ENCODE measurements at places on chromosomes 6 and 20.

GRCh38 chr20:21075471-21075870 is 30.7 kb downstream of the LINC00237 start:
- DNase-seq = no peak

DNA sequence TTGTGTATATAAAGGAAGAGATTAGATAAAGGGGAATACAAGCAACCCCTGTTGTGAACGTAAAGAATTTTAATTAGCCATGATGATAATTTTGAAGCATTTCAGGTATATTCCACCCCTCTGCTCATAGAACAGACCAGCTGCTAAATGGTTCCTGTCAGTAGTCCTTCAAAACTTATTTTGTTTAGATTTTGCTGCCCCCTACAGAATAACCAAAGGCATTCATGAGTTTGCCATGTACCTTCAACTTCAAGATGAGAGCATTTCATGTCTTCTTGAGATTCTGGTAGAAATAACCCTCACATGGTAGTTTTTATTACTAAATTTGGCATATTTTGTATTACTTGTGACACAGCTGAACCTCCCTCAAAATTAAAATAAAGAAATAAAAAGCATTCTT is 1586.7 kb downstream of the HACE1 start:
- peak; percentile 83 for DNase-seq

- DNase-seq = no peak
Measured at GRCh38 chr6:158081657-158081935, 86.5 kb downstream of the SERAC1 start.

DNA sequence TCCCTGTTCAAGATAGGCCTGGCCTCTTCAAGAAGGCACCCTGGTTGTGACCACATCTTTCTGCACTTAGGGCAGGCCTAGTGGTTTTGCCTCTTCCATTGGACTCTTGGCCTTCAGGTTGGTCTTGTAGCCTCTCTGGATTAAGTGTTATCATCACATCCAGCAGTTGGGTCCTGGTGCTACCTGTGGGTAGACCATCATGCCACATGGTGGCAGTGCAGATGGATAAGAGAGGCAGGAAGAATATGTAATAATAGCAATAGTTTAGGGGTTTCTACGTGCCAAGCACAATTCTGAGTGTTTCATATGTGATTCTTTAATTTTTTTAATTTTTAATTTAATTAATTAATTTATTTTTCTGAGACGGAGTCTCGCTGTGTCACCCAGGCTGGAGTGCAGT is 28.5 kb upstream of the SNRPB2 start:
- DNase-seq = peak; percentile 33

- no peak for DNase-seq
Measured at GRCh38 chr6:138545621-138545980, 46.3 kb upstream of the NHSL1 start.

- DNase-seq = no peak
Measured at GRCh38 chr6:26053992-26054780, 33.0 kb upstream of the HFE start.

DNA sequence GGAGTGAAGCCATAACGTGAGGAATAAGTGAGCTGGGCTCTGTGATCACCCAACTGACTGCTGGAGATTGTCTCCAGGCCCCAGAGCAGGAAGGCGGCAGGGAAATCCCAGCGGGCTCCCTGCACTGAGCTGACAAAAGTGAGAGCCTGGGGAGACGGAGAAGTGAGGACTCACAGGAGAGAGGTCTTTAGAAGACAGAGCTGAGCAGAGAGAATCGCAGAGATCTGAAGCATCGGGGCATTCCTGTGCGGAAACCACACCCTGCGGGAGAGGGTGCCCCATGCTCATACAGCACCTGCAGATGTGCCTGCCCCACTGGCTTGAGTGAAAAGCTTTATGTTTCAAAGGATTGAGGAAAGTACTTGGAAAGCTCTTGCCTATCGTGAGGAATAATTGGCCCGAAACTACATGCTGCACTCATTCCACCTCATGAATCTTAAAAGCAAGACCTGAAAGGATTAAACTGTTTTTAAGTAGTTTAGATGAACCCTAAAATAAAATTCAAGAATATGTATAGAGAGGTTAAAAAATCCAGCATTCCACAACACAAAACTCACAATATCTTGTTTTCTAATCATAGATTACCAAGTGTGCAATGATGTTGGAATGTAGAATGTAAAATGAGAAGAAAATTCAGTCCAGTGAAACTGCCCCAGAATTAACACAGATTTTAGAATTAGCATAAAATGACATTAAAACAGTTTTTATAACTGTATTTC is 17.7 kb upstream of the THBS2 start:
- no peak for DNase-seq

DNA sequence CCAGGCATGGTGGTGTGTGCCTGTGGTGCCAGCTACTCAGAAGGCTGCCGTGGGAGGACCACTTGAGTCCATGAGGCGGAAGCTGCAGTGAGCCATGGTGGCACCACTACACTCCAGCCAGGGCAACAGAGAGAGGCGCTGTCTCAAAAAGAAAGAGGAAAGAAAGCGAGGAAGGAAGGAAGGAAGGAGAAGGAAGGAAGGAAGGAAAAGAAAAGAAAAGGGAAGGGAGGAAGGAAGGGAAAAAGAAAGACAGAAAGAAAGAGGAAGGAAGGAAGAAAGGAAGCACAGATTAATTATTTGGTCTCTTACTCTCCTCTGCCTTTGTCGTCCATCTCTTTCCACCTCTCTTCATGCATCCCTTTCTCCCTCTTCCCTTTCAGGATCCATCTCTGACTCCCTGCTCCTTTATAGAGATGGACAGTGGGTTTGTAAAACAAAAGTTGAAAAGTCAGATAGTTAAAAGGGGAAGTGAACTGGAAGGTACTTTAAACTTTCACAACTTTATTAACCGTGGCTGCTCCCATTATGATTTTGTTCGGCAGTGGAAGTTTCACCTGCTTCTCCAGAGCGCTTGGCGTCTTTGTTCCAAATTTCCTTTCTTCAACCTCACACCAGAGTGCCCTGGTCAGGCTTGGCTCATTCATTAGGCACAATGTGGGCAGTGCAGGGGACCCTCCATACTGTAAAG is 1.5 kb downstream of the HLA-DQA1 start:
- no peak for DNase-seq

DNA sequence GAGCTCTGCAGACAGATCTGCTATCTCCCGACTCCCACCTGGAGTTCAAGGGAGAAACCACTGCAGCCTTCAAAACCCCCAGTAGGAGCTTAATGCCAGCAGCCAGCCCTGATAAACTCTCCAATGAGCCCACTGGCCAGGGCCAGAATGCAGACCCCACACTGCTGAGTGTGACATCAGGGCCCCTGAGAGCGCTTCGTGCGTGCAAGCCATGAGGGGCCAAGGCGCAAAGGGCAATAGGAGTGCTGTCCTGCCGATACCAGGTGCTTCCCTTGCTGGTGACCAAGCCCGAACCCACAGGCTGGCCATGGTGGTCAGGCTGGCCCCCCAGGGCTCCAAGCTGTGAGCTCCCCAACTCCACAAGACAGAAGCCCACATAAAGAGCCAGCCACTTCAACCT is 33.2 kb upstream of the CST7 start:
- no peak for DNase-seq

All from OCI-M1 (cell line).